ENCODE measurements at places on chromosomes 4 and X. TPM values are rescaled to one million over a fixed set of nuclear protein-coding genes. Genes with fewer than 3 reads are reported as not detected.

DNA sequence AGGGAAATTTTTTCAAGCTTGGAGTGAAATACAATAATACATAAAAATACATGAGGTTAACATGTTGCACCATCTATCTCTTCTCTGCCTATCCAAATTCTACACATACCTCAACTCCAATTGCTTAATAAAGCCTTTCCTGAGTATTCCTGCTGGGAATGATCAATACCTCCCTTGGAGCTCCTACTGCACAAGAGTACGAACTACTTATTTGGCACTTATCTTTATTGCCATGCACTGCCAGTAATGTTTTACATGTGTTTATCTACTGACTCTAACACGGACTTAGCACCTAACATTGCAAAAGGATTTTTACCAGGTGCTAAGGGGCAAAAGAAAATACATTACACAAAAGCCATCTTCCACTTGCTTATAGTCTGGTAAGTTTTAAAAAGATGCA, 80.2 kb downstream of the ADGRA3 start:
- no peak for DNase-seq
- H3K27me3 ChIP-seq = no peaks in the 10 kb centered on the region
- H3K27ac ChIP-seq = no peak overlapping the region
- peaks cover 13% of the 10 kb centered on the region for H3K36me3 ChIP-seq
- H3K4me1 ChIP-seq = no peaks in the 10 kb centered on the region

- H3K27me3 ChIP-seq = no peaks in the 10 kb centered on the region
- no peaks in the 10 kb centered on the region for H3K36me3 ChIP-seq
- no peak overlapping the region for H3K27ac ChIP-seq
- no peaks in the 10 kb centered on the region for H3K4me1 ChIP-seq
- DNase-seq = no peak
Measured at GRCh38 chr4:180106122-180106521, 2137.1 kb upstream of the TENM3 start.

GRCh38 chr4:40750461-40751258, 905 bp downstream of the NSUN7 start:
- no peak for DNase-seq
- no peaks in the 10 kb centered on the region for H3K27me3 ChIP-seq
- peak overlapping the region; percentile 41 for H3K4me3 ChIP-seq
- no peak overlapping the region for H3K27ac ChIP-seq
- H3K36me3 ChIP-seq = no peaks in the 10 kb centered on the region
- H3K4me1 ChIP-seq = peaks cover 6% of the 10 kb centered on the region

DNA sequence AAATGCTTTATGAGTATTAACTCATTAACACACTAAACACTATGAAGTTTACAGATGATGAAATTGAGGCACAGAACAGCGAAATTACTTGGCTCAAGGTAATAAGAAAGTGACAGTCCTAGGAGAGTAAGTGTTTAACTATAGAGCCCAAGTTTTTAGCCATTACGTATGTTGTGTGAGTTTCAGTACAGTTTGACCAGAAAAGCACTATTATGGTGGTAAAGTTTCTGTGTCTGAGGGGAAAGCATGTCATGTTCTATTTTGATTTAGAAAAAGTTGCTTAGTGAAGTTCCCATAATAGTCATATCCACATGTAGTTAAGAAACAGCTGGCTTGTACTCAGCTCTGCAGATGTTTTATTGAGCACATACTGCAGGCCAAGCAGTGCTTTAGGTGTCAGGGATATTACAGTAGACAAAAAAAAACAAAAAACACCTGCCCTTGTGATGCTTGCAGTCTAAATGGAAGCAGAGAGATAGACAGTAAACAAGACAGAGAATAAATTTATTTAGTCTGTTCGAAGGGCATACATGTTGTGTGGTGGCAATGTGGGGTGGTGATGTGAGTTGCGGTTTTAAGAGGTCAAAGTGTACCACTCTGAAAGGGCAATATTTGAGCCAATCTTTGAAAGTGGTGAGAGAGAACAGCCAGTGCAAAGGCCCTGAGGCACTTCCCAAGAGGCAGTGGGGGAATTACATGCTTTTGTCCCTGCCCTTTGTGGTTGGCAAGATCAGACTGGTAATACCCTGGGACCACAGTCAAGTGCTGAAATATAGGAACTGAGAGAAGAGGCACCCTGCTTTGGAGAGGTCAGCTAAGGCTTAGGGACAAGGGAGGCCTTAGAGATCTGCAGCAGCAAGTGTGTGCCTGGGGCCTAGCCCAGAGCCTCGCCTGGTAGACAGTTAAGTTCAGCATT, 6.2 kb downstream of the TMEM131L start:
- peaks cover 64% of the 10 kb centered on the region for H3K4me1 ChIP-seq
- H3K27me3 ChIP-seq = no peaks in the 10 kb centered on the region
- H3K27ac ChIP-seq = no peak overlapping the region
- no peaks in the 10 kb centered on the region for H3K36me3 ChIP-seq
- DNase-seq = no peak

GRCh38 chr4:124633285-124633941, 79.1 kb downstream of the ANKRD50 start:
- no peaks in the 10 kb centered on the region for H3K36me3 ChIP-seq
- no peaks in the 10 kb centered on the region for H3K27me3 ChIP-seq
- peaks cover 7% of the 10 kb centered on the region for H3K4me1 ChIP-seq
- no peak for DNase-seq
- H3K27ac ChIP-seq = no peak overlapping the region
- no peak overlapping the region for H3K4me3 ChIP-seq

GRCh38 chr4:159341522-159341921, 238.6 kb downstream of the RAPGEF2 start:
- no peaks in the 10 kb centered on the region for H3K36me3 ChIP-seq
- H3K4me3 ChIP-seq = no peak overlapping the region
- DNase-seq = no peak
- H3K27ac ChIP-seq = no peak overlapping the region
- H3K4me1 ChIP-seq = peaks cover 22% of the 10 kb centered on the region

The CFAP99 gene
- total RNA-seq = not detected

The GPRASP1 gene
- total RNA-seq = 9.7 TPM

The SLC25A53 gene
- total RNA-seq = 7.6 TPM

The GIMD1 gene
- total RNA-seq = not detected

The ARSJ gene
- 0.69 TPM for total RNA-seq

The BGN gene
- total RNA-seq = 144 TPM
